ENCODE measurements at places on chromosomes 7 and 10.
A peak's percentile ranks its signal among the peaks of the same experiment; 100 is the strongest.

GRCh38 chr10:113026679-113027078, 76.6 kb downstream of the TCF7L2 start:
- DNase-seq = peak; percentile 16

- DNase-seq = peak; percentile 89
Measured at GRCh38 chr10:87700031-87700796, 40.5 kb downstream of the PAPSS2 start.

GRCh38 chr10:121281576-121281975, 316.7 kb downstream of the FGFR2 start:
- no peak for DNase-seq

- no peak for DNase-seq
Measured at GRCh38 chr7:55275291-55276200, 89.6 kb upstream of the LANCL2 start.

GRCh38 chr10:114131094-114131493, 42.9 kb downstream of the CCDC186 start:
- DNase-seq = no peak

GRCh38 chr10:110495731-110496552, 1.8 kb upstream of the DUSP5 start:
- DNase-seq = peak; percentile 83

GRCh38 chr7:123075838-123076467, 80.5 kb upstream of the TAS2R16 start:
- DNase-seq = no peak

GRCh38 chr7:122743211-122743610, 40.5 kb upstream of the RNF148 start:
- DNase-seq = no peak

GRCh38 chr7:72313906-72314305, 98.2 kb downstream of the CALN1 start:
- no peak for DNase-seq

DNA sequence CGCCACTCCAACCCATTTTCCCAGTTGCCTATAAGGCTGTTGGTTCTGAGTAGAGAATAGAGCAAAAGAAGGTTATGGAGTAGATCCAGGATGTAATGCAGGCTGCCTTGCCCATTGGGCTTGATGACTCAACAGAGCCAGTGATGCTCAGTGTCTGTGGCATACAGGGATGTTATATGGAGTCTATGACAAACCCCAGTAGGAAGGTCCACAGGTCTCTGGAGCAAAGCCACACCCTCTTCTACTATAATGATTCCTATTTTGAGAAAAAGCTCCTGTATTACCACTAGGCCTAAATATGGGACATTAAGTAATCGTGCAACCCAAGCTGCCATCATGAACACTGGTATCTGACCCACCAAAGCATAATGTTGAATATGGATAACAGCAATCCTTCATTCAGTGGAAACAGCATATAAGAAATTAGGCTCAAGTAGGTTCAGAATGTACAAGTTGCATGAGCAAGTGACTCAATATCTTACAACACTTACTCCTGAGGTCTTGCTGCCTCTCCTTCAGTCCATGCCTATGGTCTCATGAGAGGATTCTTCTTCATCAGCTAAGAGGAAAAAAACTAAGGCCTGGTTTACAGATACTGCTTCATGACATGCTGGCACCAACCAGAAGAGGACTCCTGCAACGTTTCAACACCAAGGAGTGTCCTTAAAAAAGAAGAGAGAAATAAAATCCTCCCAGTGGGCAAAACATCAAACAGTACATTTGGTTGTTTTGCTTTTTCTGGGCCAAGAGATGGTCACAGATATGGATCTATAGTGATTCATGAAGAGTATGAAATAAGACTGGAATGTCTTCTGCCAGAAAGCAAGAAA, 14.8 kb upstream of the FHIP2A start:
- peak; percentile 68 for DNase-seq

- DNase-seq = peak; percentile 80
Measured at GRCh38 chr7:537911-538634, 18.4 kb upstream of the PDGFA start.

DNA sequence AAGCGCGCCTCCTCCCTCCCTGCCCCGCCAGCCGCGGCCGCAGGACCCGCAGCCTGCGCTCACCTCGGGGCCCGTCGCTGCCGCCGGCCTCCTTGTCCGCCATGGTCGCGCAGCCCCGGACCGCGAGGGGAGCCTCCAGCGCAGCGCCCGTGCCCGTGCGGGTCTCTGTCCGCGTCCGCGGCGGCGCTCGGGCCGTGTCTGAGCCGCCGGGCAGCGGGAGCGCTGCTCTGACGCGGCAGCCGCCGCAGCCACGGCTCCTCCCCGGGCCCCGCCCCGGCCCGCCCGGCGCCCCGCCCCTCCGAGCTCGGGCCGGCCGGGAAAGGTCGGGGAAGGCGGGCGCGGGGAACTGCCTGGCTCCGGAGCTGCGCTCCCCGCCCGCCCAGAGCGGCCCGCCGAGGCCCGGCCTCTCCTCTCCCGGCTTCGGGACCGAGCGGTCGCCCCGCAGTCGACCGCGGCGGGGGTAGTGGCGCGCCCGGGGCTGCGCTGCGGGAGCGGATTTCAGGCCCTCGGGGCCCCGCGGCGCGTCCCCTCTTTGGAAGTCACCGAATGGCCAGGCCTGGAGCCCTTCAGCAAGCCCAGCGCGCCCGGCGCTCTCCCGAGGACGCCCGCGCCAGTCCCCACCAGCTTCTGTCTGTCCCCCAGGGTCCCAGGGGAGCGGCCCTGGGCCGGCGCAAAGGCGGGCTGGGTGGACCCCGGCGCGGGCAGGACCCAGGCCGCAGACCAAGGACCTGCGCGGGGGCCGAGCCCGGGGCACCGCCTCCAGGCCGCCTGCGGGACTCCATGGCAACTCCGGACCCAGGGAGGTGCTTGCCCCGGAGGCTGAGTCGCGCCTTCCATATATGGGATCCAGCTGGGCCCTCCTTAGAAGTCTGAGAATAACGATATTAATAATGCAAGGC, at the start of gene HSPA12A:
Gene HSPA12A (minus strand): TSS at position 200 of the 899 bp plus-strand sequence. CDS start 97 bp downstream, at position 103.
- peak; percentile 90 for DNase-seq

DNA sequence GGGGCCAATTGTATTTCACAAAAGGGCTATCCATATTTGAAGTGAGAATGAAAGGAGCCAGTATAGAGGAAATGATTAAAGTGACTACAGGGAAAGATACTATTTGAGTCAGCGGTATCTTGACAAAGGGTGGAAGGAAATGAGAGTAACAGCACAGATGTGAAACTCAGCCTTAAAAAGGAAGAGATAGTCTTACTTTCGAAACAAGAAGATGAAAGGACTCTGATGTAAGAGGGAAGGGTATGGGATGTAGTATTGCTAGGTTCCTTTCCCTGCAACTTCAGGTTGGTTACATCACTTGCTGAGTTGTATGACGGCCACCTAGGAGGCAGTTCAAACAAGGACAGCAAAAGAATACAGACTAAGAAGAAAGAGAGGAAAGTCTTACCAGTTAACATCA, 13.7 kb downstream of the CISD1 start:
- DNase-seq = no peak

- DNase-seq = peak; percentile 98
Measured at GRCh38 chr7:151727579-151728285, 149.2 kb downstream of the PRKAG2 start.
